Gastroesophageal sphincter (tissue), 4 donors: ENCODE measurements at places on chromosomes 6 and 20. TPM values are rescaled to one million over a fixed set of nuclear protein-coding genes. Genes with fewer than 3 reads are reported as not detected.

Gene PROCR
- 11.7 TPM for total RNA-seq

Gene TMEM244
- not detected for total RNA-seq

Gene HSPA1B
- 213 TPM for total RNA-seq

Gene EDN1
- 39.6 TPM for total RNA-seq

Gene NR2E1
- total RNA-seq, result not detected

Gene CDSN
- total RNA-seq, result not detected

Gene PLN
- total RNA-seq, result 492 TPM

Gene TSBP1
- total RNA-seq, result not detected

Gene TMC2
- 0.15 TPM for total RNA-seq

Gene CPXM1
- total RNA-seq, result 2.3 TPM

Gene OPRM1
- total RNA-seq, result 0.87 TPM

Gene DLK2
- total RNA-seq, result not detected

Gene NKAIN2
- total RNA-seq, result not detected

Gene HDGFL1
- not detected for total RNA-seq

Gene ABHD16B
- total RNA-seq, result not detected

Gene NHLRC1
- total RNA-seq, result 0.72 TPM

Gene HRH3
- not detected for total RNA-seq

Gene ADAM33
- total RNA-seq, result 74.3 TPM

Gene DXO
- total RNA-seq, result 16.4 TPM
